SK-N-SH (cell line): ENCODE measurements at places on chromosomes 5 and 9. TPM values are rescaled to one million over a fixed set of nuclear protein-coding genes. Genes with fewer than 3 reads are reported as not detected.

DNA sequence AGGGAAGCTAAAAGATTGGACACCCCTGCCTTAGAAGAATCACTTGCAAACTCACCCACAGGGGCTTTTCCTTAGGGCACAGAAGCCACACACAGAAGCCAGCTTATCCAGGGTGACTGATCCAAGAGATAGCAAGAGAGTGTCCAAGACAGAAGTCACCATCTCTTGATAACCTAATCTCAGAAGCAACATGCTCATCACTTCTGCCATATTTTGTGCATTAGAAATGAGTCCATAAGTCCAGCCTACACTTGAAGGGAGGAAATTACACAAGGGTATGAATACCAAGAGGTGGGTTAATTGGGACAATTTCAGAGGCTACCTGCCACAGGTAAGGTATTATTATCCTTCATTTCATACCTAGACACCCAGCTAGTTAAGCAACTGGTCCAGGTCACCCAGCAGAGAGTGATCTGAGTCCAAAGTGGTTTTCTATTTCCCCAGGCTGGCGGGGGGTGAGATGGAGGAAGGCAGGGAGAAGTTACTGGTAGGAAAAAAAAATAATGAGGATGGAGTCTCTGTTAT lies 3.7 kb upstream of the ERGIC1 start:
- H3K4me3 ChIP-seq: no peak overlapping the region
- no peak overlapping the region for H3K27ac ChIP-seq
- no peak for DNase-seq
- H3K27me3 ChIP-seq: no peaks in the 10 kb centered on the region

DNA sequence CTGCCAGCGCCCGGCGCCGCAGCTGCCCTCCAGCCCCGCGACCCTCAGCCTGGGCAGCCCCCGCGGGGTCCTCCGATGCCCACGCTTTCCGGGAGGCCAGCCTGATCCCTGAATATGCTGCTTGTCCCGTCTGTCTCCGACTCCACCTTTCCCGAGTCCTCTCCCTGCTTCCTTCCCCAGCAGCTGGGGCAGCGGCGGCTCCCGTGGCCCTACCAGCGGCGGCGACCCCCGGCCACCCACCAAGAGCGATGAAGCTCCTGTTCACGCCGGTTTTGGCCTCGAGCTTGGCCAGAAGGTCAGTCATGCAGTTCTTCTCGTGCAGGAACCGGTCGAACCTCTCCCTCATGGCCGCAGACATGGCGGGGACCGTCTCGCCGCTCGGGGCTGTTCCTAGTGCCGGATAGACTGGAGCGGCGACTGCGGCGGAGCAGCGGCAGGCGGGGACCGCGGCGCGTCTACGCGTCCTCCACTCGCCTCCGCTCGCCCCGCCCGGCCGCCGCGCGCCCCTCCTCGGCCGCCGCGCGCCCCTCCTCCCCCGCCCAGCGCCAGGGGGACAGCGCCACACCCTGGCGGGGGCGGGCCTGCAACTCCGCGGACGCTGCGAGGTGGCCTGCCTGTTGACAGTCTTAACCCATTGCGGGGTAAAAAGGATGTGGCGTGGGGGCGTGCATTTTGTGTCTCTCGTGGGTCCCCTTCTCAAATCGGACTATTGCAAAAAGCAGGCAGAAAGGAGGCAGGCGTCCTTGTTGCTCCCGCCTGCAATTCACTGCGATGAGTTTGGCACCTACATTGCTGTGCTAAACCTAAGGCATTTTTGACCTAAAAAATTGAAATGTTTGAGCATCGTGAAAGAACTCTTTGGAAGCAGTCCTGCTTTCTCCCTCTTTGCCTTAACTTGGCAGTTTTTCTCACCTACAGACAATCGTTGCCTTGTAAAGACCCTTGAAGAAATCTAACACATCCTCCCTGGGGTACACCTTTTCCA lies at the start of gene REEP5:
Gene REEP5 (minus strand): TSS at position 395 of the 985 bp plus-strand sequence. CDS start 37 bp downstream, at position 358.
- H3K27ac ChIP-seq: peak within 1 kb of the TSS; percentile 92
- DNase-seq: peak; percentile 96

- no peaks in the 10 kb centered on the region for H3K4me1 ChIP-seq
- H3K27me3 ChIP-seq: no peaks in the 10 kb centered on the region; the same call in 1 of the 2 replicates
- DNase-seq: no peak
- no peaks in the 10 kb centered on the region for H3K36me3 ChIP-seq
Observed at GRCh38 chr5:132019857-132020555, 8.5 kb upstream of the ACSL6 start.

DNA sequence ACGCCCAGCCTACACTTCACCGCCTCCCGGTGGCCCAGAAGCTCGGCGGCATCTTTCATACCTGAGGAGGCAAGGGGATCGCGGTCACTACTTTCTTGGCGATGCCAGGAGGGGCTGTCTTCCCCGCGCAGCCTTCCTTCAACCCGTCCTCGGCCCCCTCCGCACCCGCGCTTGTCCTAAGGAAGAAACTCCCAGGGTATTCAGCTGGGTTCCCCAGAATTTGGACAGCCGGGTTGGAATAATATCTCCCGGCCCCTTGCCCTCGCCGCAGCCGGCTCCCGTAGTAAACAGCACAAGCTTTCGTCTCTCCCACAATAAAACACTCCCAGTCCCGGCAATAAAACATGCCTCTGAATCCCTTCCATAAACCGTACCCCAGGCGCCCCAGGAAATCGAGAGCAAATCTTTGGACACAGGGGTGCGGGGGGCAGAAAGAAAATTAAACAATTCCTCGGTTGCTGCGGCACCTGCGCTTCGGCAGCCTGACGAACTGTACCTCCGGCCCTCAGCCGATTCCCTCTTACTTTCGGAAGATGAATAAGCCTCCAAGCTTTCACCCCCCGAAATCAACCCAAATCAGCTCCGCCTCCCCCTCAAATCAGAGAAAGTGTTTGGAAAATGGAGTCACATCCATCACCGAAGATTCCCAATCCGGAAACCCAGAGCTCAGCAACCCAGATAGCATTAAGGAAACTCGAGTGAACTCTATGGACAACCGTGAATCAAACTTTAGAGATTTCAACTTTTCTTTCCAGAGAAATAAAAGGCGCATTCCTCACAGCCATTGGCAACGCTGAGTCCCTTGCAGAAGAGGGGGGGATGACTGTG lies 1.1 kb downstream of the OTP start:
- H3K27ac ChIP-seq: no peak overlapping the region
- H3K27me3 ChIP-seq: peaks cover 100% of the 10 kb centered on the region
- peak; percentile 42 for DNase-seq
- H3K36me3 ChIP-seq: no peaks in the 10 kb centered on the region
- no peaks in the 10 kb centered on the region for H3K4me1 ChIP-seq

DNA sequence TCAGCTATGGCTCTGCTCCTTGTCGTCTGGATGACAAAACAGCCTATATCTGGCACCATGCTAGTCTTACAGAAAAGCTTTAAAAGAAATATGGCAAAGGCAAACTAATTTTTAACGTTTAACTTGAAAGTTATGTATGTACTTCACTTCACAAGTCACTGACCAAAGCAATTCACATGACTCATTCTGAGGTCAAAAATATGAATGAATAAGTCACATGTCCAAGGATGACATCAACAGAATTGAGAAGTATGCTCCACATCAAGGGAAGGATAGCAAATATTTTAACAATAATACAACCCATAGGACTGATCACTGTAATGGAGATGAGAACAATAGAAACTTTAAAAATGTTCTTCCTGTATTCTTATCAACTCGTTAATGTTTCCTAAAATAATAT lies 1072.6 kb upstream of the NUDT12 start:
- DNase-seq: no peak
- H3K4me3 ChIP-seq: no peak overlapping the region
- H3K27me3 ChIP-seq: no peaks in the 10 kb centered on the region
- H3K4me1 ChIP-seq: no peaks in the 10 kb centered on the region

GRCh38 chr5:7398596-7399280 lies 2.8 kb downstream of the ADCY2 start:
- H3K27ac ChIP-seq: no peak overlapping the region
- no peaks in the 10 kb centered on the region for H3K4me1 ChIP-seq

GRCh38 chr9:91899219-91899563 lies 50.8 kb downstream of the ROR2 start:
- peaks cover 62% of the 10 kb centered on the region for H3K4me1 ChIP-seq
- H3K36me3 ChIP-seq: no peaks in the 10 kb centered on the region
- no peak overlapping the region for H3K4me3 ChIP-seq
- no peaks in the 10 kb centered on the region for H3K27me3 ChIP-seq
- DNase-seq: no peak

DNA sequence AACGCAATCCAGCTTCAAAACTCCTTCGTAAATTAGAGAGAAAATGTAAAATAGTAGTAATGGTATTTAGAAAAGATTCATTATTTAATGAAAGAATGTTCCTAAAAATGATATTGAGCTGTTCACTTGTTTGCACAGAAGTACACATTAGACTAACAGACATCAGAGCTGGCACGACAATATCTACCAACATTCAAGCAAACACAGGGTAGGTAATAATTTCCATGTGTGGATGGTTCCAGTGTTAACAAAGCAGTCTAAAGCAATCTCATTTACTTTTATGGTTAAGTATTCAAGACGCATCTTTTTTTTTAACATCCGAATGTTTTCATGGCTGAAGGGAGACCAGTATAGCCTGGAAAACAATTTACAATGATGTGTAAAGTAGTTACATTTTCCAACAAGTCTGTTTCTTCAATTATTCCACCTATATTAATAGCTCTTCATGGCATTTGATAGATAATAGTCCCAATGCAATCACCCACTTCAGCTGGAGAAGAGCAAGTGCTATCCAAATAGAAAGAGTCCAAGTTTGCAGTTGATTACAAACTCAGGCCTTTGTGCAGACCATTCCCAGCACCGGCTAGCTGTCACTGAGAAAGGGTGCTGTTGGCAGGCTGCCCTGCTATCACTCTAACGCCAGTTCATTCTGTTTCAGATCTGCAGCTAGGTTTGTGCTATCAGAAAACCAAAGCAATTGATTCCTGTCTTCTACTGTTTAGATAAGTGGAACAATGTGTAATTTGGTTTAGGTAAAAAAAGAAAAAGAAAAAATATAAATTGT lies 458.8 kb downstream of the DTWD2 start:
- H3K27me3 ChIP-seq: no peaks in the 10 kb centered on the region
- no peaks in the 10 kb centered on the region for H3K36me3 ChIP-seq
- H3K27ac ChIP-seq: no peak overlapping the region
- H3K4me3 ChIP-seq: no peak overlapping the region

Gene TAS2R1
- polyA plus RNA-seq: not detected in 2 replicates

Gene PCDHA1
- polyA plus RNA-seq: 0.16 and 0.21 TPM in 2 replicates

Gene CATSPER3
- polyA plus RNA-seq: 0.26 and 0.37 TPM in 2 replicates

Gene ARL10
- polyA plus RNA-seq: 4.6 and 7.8 TPM in 2 replicates

Gene RACK1
- polyA plus RNA-seq: 4,191 and 4,715 TPM in 2 replicates
